ENCODE measurements at places on chromosomes 5 and 9.

- peak; percentile 15 for DNase-seq
Measured at GRCh38 chr9:98851730-98852459, 44.4 kb downstream of the GALNT12 start.

GRCh38 chr9:120891245-120891883, 14.4 kb upstream of the PHF19 start:
- no peak for DNase-seq

DNA sequence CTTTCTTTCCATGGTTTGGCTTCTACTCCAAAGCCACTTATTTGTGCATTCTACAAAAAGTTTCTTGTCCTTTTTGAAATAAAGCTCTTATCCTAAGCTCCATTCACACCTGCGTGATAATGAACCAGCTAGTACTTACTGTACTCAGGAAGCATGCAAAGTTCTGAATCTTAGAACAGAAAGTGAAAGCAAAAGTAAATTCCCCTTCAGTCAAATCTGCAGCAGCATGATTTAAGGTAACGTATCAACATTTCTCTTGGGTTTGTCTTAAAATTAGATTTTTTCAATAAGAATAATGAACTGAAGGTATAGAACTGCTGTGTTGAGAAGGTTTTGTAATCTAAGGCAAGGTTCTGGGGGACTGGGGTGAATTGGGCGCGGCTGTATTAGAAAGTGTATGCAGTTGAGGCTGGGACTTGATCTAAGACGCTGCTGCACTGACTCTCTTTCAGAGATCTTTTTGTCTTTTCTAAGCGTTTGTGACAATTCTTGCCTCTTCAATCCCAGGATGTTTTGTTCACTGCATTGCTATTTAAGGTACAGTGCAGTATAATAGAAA, at the start of gene ERAP2:
ERAP2 (plus strand) TSS at position 209 of the 559 bp plus-strand sequence. CDS start 3,186 bp downstream, outside the sequence.
- DNase-seq: peak; percentile 50

DNA sequence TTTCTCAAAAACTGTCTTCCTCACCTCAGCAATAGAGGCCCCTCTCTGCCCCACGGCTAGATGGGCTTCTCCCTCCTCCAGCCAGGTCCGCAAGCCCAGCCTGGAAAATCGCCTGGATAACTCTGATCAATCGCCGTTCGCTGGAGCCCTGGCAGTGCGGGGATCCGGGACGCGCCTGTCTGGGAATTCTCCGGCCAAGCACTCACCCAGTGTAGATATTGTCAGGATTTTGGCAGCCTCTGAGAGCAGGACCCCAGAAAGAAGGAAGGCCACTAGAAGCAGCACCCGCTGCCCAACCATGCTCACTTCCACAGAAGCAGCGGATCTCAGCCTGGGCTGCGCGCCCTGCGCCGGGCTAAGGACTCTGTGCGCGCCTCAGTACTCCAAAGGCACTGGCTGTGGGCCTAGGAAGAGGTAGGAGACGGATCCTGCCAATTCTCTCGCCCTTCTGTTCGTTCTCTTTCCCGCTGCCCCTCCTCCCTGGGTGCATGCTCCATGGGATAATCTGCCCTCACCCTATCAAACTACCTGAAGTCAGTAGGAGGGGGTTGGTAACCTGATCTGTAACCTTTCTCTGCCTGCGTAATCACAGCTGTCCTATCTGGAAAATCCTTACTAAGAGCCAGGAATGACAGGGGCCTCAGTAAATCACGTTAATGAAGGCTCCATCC, at the start of gene UGT3A1:
UGT3A1 (minus strand) TSS at position 450 of the 671 bp plus-strand sequence; CDS start at position 300, 150 bp downstream.
- DNase-seq: no peak

- no peak for DNase-seq
Measured at GRCh38 chr5:1814183-1815020, 13.2 kb downstream of the NDUFS6 start.

GRCh38 chr5:113164021-113164420, 187.4 kb downstream of the DCP2 start:
- no peak for DNase-seq

DNA sequence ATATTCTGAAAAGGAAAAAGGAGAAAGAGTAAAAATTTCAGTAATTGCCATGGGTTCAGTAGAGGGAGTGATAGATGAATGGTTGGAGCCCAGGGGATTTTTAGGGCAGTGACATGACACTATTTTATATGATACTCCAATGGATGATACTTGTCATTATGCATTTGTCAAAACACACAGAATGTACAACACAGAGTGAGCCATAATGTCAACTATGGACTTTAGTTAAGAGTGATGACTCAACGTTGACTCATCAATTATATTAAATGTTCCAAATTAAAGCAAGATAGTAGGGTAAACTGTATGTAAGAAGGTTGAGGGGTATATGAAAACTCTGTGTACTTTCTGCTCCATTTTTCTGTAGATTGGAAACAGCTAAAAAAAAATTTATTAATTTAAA, 586.4 kb downstream of the TAF11L14 start:
- no peak for DNase-seq

DNA sequence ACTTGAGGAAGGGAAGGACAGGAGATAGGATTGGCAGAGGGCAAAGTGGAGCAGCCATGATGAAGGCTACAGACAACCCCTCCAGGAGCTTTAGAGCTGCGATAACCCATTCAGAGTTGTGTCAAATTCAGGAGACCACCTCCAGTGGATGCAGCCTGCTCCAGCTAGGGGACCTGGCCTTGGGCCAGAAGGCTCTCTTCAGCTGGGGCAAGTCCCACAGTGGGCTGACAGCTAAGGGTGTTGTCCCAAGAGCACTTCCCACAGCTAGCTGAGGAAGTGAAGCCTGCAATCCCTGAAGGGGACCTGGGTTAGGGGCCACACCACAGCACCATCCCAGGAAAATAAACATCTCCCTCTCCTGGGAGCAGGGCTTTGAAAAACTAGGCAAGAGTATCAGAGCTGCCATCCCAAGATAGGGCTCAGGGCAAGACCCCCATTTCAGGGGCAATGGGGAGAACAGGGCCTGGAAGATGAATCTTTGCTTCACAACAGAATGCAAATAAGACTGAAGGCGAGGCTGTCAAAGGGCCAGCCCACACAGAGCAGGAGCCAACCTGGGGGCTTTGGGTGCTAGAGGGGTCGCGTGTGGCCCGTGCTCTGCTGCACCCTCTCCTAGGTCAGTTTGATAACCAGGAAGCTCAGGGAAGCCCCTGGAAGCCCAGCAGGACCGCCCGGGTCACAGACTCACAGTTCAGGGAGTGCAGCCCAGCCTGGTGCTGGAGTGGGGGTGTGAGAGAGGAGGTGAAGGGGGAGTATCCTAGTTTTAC, 19.3 kb upstream of the DAPK1 start:
- no peak for DNase-seq

DNA sequence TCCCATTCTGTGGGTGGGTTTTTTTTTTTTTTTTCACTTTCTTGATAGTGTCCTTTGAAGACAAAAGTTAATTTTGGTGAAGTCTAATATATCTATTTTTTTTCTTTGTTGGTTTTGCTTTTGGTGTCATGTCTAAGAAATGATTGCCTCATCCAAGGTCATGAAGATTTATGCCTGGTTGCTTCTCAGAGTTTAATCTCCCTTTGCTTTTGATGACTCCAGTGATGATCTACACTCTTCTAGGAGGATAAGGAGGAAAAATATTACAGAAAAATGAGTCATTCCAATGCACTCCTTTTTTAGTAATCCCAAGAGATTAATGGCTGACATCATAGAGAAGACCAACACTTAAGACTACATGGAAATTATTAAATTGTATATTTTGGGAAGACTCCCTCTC, 79.7 kb upstream of the ICE1 start:
- DNase-seq: peak; percentile 82

DNA sequence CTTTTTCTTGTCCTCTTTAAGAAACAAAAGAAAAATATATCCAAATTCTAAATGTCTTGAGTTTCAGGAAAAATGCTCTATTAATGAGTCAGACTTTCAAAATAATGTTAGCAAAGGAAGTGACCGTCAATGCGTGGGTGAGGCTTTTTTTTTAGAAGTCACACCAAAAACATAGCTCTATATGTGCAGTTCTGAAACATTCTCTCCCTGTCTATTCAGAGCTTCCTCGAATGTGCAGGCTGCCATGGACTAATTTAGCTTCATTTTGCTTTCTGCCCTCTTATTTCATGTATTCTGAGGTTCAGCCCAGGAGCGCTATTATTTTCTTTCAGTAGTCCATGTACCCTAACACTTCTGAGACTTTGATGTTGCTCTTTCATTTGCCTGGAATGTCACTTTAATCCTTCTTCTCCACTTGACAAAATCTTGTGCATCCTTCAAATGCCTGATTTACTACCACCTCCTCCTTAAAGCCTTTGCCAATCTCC, 72.5 kb upstream of the RASA1 start:
- DNase-seq: peak; percentile 77

DNA sequence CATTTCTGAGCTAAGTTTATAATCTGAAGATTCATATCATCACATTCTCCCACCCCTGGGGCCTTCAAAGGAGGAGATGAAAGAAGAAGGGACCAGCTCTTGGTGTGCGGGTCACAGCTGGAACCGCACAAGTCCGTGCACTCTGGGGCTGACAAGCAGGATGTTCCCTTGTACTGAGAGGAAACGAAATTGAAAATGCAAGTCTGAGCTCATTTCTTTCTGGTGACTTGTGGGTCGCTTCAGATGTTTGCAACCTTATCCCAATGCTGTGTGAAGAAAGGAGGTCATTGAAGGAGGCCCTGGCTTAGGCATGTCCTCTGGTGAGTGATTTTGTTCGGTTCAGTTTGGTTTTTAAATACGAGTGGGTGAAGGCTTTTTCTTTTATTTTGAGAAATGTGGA, 59.6 kb downstream of the C9orf152 start:
- DNase-seq: no peak

GRCh38 chr5:180330810-180331646, 22.1 kb downstream of the GFPT2 start:
- DNase-seq: peak; percentile 97

All from EL (cell line).